ENCODE measurements at places on chromosomes 3 and 15.

DNA sequence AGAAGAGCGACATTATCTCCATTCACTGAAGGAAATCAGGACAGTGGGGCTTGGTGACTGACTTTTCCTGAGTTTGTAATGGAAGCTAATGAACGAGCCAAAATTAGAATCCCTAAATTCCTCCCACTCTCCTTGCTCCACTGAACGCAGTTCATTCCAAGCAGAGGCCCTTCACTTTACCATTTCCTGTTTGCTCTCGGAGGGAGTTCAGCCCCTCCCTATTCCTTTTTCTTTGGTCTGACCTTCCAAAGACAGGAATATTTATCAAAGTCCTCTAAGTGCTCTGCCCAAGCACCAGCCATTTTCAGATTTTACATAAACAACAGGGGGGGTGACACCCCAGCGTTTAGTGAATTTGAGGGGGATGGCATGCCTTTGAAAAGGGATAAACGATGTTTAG is 24.0 kb upstream of the PTPRG start:
- DNase-seq, result no peak

GRCh38 chr15:43919540-43920253 is 92.9 kb downstream of the WDR76 start:
- DNase-seq, result no peak

DNA sequence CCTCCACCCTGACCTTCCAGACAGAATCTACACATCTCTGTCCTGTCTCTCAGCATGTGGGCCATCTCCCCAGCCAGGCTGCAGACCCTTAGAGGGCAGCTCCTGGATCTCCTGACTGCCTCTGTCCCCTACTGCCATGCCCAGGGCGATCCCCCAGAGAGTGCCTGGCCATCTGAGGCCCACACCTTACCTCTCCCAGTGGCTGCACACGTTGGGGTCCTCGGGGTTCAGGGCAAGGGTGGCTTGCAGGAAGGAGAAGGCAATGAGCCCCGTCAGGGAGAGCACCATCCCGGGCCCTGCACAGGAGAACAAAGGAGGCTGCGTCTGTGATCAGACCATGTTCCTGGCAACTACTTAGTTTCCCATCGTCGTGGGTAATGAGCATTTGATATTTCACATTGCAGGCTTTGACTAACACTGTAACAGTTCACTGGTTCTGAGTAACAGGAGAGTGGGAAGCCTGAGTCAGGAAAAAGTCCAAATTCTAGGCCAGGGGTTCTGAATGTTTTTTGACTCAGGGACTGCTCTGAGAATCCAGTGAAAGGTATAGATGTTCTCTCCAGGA is 125.4 kb downstream of the MEGF11 start:
- no peak for DNase-seq

DNA sequence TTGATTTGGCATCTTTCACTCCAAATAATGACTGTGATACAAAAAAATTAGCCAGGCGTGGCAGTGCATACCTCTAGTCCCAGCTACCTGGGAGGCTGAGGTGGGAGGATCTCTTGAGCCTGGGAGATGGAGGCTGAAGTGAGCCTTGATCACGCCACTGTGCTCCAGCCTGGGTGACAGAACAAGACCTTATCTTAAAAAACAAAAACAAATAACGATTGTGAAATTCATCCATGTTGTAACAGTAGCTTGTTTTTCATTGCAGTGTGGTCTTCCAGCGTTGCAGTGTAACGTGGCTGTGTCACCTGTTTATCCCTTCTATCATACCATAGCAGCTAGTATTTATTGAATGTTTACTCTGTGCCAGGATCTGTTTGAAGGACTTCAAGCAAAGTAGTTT is 120.9 kb downstream of the ITPR1 start:
- DNase-seq, result peak; percentile 29

DNA sequence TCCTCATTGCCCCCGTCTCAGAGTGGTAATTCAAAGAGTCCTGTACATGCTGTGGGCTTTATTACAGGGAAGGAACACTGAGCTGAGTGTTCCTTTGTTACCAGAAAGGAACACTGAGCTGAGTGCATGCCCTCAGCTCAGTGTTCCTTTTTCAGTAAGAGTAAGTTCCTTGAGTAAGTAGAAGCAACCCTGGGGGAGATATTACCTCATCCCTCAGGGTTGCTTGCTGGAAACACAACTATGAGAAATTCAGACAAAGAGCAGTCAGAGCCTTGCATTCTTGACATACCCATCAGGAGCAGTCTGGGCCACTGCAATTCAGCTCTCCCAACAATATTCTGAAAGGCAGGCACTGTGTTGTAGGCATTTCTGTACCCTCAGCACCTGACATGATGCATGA is 17.0 kb downstream of the CHRM5 start:
- no peak for DNase-seq

DNA sequence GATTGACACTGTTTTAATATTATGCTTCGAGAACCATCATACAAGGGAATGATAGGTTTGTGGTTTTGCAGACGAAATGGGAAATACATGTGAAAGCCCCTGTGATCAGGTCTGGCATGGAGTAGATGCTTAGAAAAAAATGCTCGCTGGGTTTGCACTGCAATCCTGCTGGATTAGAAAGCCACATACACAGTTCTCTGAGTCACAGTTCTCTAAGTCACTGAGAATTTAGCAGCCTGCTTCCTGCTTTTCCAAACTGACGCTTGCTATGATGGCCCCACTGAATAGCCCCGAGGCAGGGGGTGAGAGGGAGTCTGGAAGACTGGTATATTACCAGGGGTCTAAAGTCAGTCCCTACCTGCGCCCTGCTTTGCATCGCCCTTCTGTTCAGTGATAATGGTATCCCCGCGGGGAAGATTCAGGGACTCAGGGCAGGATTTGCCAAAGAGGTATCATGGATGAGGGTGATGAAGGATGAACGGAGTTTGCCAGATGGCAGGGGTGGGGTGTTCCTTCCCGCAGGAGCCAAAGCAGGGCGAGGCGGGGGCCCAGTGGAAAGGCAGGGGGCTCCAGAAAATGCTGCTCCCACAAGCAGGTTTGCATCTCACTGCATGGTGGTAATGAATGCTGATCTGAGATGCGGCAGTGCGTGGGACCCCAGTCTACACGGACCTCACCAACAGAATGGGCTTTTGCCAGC is 82.3 kb downstream of the IQSEC1 start:
- DNase-seq, result no peak

DNA sequence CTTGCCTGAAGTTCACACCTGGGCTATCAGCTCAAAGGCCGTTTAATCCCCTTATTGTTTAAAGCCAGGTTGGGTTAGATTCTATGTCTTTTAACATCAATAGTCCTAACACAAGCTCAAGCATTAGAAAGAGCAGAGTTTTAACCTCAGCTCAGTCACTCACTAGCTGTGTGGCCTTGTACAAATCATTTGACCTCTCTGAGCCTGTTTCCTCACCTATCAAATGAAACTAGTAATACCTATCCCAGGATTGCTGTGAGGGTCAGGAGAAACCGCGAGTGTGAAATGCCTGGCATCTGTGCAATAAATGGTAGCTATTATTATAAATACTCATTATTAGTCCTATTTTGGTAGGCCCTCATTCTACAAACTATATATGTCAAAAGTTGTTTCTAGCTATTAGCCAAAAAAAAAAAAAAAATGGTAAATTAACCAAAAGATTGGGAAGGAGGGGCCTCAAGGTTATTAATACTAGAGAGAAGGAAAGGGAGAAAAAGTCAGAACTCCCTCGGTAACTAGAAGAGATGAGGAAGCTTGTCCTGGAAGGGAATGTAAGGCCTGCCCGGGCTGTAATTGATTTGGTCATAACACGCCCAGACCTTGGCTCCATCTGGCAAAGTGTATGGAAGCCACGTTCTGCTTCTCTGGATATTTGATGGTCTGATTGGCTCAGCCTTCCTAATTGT is 510.5 kb upstream of the PROK2 start:
- DNase-seq, result no peak

GRCh38 chr15:36818260-36818659 is 238.8 kb downstream of the CDIN1 start:
- no peak for DNase-seq

GRCh38 chr15:49410641-49411040 is 12.4 kb upstream of the FGF7 start:
- DNase-seq, result no peak

DNA sequence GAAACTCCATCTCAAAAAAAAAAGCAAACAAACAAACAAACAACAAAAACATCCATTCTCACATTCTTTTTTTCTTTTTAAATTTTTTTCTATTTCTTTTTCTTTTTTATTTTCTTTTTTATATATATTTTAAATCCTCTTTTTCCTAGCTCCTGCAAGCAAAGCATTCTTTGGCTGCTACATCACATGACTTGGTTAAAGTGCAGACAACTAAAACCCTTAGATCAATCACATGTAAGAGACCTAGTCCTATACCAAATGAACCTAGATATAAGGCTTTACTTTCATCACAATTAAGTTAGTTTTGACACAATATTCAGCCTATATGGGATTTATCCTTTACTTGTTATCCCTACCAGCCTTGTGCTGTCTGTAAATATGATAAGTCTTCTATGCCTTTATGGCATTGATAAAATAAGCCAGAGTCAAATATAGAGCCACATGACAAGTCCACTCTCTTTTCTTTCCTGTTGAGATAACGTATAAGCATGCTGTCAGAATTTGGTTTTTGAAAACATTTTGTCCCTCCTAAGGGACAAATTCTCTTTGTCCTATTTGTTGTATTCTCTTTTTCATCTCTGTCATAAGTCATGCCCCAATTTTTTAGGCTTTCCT is 11.3 kb downstream of the UBR1 start:
- DNase-seq, result peak; percentile 92

DNA sequence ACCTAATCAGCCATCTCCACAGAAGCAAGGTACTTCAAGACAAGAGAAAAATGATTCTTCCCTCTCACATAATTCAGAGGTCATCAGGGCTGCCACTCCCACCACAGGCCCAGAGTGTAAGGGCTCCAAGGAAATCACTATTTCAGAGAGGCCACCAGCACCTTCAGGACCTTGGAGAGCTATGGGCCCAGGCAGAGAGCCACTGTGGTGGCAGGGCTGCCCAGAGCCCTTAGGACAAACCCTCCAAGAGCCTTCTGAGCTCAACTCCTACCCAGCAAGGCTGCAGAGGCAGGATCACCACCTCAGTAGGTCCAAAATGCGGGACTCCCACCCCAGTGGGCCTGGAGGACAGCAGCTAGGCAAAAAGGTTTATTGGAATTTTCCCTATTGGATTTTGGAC is 17.9 kb upstream of the FAN1 start:
- peak; percentile 64 for DNase-seq

DNA sequence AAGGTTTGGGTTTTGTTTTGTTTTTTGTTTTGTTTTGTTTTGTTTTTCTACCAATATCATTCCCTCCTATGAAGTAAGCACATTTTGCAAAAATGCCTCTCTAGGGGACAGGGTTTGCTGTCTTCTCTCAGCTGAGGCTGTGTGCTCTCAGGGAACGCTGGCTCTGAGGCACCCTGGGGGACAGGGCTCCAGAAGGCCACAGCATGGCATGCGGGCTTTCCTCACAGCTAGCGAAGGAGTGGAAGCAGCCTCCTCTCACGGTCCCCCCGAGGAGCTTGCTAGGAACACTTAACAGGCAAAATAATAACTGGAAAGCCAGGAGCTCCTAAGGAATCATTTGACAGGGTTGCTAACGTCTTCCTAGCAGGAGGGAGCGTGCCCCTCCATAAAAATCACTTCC is 227.7 kb upstream of the ST8SIA2 start:
- DNase-seq, result no peak

DNA sequence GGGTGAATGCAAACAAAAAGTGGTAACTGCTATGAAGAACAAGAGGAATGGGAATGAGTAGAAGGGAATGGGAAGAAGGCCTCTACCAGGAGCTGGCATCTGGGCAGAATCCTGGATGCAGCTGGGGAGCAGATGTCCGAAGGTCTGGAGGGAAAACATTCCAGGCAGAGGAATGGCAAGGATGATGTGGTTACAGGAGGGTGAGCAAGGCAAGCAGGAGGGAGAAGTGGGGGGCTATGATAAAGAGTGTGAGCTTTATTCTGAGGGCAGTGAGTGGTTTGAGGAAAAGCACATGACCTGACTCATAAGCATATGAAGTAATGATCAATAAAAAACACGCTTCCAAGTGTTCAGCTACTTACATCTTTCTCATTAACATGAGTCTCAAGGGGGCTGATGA is 17.1 kb downstream of the SKIC8 start:
- no peak for DNase-seq

GRCh38 chr15:64247906-64248541 is 85.2 kb upstream of the PPIB start:
- DNase-seq, result peak; percentile 33

GRCh38 chr15:66145726-66146182 is 107.8 kb downstream of the MEGF11 start:
- DNase-seq, result peak; percentile 9

GRCh38 chr3:134790065-134790464 is 5.0 kb upstream of the EPHB1 start:
- DNase-seq, result no peak

DNA sequence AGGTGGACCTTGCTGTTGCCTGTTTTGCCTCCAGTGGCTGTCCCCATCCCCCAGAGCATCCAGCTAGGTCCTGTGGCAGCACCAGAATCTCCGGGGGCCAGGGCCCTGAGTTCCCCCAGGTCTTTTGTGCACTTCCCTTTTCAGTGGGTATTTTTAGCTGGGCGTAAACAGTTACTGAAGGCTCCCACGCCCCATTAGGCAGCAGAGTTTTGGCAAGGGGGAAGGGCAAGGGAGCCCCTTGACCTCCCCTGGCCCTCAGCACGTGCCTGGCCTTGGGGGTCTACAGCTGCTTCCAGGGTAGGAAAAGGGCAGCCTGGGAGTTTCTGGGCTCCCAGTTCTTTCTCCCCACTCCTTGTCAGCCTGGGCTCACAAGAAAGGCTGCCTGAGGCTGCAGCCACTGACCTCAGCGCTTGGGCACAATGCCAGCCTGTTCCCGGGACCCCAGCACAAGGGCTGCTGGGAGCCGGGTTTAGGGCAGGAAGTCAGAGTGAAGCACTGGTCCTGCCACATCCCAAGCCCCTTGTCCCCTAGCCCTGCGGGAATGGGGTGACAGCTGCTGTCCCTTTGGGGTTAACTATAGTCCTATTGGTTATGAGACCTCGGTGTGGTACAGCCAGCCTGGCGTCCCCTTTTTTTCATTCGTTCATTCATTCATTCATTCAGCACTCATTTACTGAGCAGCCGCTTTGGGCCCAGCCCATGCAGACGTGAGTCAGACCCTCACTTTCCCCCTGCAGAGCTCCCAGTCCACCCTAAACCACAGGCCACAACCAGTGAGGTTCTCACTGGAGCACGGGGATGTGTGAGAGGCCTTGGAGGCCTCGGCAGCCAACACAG is 8.4 kb downstream of the CSK start:
- DNase-seq, result peak; percentile 80
